ENCODE measurements at places on chromosomes 5 and 9. TPM values are rescaled to one million over a fixed set of nuclear protein-coding genes. Genes with fewer than 3 reads are reported as not detected.

SPINK13 gene
- not detected for total RNA-seq

PAEP gene
- total RNA-seq = not detected

TAF7 gene
- 62.7 TPM for total RNA-seq

ADAMTSL2 gene
- total RNA-seq = 5.8 TPM

ZNF782 gene
- total RNA-seq = 15.1 TPM

PCSK1 gene
- 1.6 TPM for total RNA-seq

STPG3 gene
- total RNA-seq = not detected

ZSWIM6 gene
- 8.9 TPM for total RNA-seq

CATSPER3 gene
- not detected for total RNA-seq

CD274 gene
- 1.9 TPM for total RNA-seq

SV2C gene
- total RNA-seq = 0.67 TPM

RIOK2 gene
- total RNA-seq = 34.5 TPM

LPCAT1 gene
- total RNA-seq = 52.6 TPM

OR1N1 gene
- not detected for total RNA-seq

LMX1B gene
- total RNA-seq = 0.31 TPM

LECT2 gene
- not detected for total RNA-seq

PTCH1 gene
- 12.5 TPM for total RNA-seq

KCNV2 gene
- total RNA-seq = not detected

GFI1B gene
- not detected for total RNA-seq

Data from gastroesophageal sphincter (tissue), 4 donors.